Spleen (tissue), 13 donors: ENCODE measurements at places on chromosomes 6 and 20. TPM values are rescaled to one million over a fixed set of nuclear protein-coding genes. Genes with fewer than 3 reads are reported as not detected.

Gene CLPSL1
- total RNA-seq: not detected

Gene ARG1
- 19.7 TPM for total RNA-seq

Gene MKKS
- 13.6 TPM for total RNA-seq

Gene OPRM1
- not detected for total RNA-seq

Gene EBF4
- total RNA-seq: 6.9 TPM

Gene MOG
- not detected for total RNA-seq

Gene NHLRC1
- total RNA-seq: 1.1 TPM

Gene NMBR
- not detected for total RNA-seq

Gene TINAG
- total RNA-seq: not detected

Gene CYP24A1
- not detected for total RNA-seq

Gene CEP250
- total RNA-seq: 70.0 TPM

Gene SAMD3
- total RNA-seq: 13.8 TPM

Gene PMEPA1
- 8.4 TPM for total RNA-seq

Gene MARCKS
- total RNA-seq: 67.2 TPM

Gene ACTL10
- total RNA-seq: 1.1 TPM

Gene DNPH1
- total RNA-seq: 33.2 TPM

Gene ENPP5
- 6.0 TPM for total RNA-seq

Gene DOK5
- 0.73 TPM for total RNA-seq

Gene KCNK16
- total RNA-seq: not detected

Gene OPRL1
- total RNA-seq: 6.6 TPM

Gene SLC22A1
- total RNA-seq: 5.8 TPM

Gene PPDPF
- 83.0 TPM for total RNA-seq

Gene CST5
- not detected for total RNA-seq

Gene SLC17A2
- total RNA-seq: not detected

Gene LY6G6F
- 3.3 TPM for total RNA-seq

Gene RAET1G
- total RNA-seq: 1.2 TPM

Gene GUCA1A
- total RNA-seq: not detected

Gene ZNF165
- 2.0 TPM for total RNA-seq

Gene RNF182
- total RNA-seq: not detected

Gene TRIM38
- 30.3 TPM for total RNA-seq

Gene EYA4
- 2.2 TPM for total RNA-seq

Gene ARFGEF3
- total RNA-seq: 1.9 TPM

Gene EPB41L2
- total RNA-seq: 164 TPM

Gene KCNK17
- total RNA-seq: 0.98 TPM

Gene MUCL3
- total RNA-seq: not detected

Gene AAR2
- total RNA-seq: 20.9 TPM
